HTR-8/SVneo (cell line): ENCODE measurements at places on chromosomes 3 and 15.

DNA sequence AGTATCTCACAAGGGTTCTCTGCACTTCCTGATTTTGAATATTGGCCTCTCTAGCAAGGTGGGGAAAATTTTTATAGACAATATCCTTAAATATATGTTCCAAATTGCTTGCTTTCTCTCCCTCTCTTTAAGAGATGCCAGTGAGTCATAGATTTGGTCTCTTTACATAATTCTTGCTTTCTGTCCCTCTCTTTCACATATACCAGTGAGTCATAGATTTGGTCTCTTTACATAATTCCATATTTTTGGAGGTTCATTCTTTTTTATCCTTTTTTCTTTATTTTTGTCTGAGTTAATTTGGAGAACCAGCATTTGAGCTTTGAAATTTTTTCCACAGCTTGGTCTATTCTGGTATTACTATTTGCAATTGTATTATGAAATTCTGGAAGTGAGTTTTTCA, 77.7 kb upstream of the NUDT16 start:
- DNase-seq: no peak

DNA sequence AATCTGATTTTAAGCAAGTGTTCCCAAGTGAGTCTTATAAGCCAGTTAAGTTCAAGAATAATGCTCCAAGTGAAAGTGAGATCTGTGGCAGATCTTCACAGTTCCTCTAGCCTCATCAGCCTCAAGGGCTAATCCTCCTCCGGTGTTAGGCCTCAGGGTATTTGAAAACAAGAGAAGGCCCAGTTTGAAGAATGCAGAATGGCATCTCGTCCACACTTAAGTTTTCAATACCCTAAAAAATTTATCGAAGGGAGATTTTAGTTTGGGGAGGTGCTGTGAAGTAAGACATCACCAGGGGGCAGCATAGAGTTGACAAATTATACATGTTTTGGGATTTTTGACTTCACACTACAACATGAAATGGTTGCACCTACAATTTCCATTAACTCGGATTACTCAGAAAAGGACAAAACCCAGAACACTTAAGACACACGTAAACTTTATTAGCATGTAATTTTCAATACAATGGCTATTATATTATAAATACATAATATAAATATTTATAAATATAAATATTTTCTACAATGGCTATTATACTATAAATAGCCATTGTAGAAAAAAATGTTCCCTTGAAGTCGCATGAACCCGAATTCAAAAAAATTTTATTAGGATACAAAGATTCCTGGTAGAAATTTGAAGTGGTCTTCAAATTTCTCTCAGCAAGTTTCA, 2.3 kb upstream of the TMEM266 start:
- peak; percentile 35 for DNase-seq

DNA sequence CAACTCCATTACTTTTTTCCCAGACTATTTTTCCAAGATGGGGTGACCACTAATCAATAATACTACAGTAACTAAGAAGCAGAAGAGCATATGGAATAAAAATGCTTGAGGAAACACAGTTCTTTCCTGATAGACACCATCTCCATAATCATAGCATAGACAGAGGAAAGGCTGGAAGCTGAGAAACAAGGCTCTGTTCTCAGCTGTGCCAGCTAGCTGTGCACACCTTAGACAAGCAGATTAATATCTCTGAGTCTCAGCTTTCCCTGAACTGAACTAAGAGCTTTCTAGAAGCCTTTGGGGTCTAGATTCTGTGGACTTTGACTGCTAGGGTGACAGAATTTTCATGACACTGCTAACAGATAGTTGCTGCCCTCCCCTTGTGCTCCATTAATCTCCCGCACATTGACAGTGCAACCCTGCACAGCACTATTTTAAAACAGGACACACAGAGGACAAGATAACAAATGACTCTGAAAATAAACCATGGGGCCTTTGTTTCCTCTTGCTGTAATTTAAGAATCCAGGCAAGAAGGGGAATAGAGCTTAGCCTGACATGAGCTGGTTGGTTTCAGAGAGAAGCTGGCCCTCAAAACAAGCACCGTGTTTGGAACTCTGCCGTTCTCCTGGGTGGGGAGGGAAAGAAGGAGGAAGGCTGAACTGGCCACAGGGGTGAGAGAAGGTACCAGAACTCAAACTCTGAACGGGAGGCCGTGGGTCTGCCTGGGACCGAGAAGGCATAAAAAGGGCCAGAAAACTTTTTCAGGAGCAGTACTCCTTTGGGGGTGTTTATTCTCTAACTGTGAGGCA, 67.4 kb downstream of the ATP13A5 start:
- no peak for DNase-seq

DNA sequence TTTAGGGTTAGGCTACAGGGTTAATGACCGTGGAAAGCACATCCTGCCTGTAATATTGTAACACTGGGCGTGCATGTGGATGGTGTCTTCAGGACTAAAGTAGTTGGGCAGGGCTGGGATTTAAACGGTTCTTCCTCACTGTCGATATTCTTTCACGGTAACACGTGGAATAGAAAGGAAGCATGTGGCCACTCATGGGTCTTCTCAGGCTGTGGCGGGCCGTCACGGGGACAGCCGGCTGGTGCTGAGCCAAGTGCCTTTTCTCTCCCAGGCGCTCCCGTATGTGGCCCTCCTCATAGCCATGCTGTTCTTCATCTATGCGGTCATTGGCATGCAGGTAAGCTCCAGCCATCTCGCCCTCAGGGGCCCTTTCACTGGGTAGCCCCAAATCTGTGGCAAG, 73.7 kb downstream of the CHDH start:
- DNase-seq: no peak

GRCh38 chr15:56272454-56272853, 28.8 kb upstream of the RFX7 start:
- no peak for DNase-seq

GRCh38 chr3:32557640-32558352, 12.9 kb downstream of the DYNC1LI1 start:
- DNase-seq: no peak
